ENCODE measurements at places on chromosomes 16 and 17.

DNA sequence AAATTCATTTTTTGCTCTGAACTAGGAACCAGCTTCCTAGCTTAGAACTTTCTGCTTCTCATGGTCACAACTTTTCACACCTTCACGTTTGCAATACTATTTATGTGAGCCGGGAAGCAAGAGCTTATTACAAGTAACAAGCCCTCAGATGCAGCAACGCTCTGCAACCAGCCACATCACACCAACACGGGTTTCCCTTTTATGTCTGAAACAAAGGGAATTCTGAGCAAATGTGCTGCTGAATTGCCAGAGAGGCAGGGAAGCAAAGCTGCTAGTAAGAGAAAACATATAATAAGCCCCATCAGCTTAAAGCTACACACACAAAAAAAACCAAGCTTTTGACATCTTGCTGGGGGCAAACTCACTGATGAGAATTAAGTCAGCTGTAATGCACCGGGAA lies 122.2 kb downstream of the SLC39A11 start:
- DNase-seq = no peak

- DNase-seq = no peak
Observed at GRCh38 chr16:303760-304505, 21.0 kb downstream of the PDIA2 start.

DNA sequence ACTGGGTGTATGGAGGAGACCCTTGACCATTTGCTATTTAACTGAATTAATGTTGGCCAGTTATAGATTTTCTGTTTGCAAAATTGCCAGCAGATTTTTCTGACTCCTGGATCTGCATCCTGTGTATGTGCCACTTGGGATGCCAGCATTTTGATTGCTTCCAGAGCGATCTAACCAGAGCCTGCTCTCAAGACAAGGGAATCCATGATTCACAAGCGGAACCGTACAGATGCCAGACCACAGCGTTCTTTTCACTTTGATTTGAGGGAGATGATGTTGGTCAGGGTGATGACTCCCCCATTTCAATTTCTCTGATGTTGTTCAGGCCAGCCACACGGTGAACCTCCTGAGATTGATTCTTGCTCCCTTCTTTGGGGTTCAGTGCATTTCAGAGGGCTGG lies 228.7 kb downstream of the CDH13 start:
- peak; percentile 56 for DNase-seq

DNA sequence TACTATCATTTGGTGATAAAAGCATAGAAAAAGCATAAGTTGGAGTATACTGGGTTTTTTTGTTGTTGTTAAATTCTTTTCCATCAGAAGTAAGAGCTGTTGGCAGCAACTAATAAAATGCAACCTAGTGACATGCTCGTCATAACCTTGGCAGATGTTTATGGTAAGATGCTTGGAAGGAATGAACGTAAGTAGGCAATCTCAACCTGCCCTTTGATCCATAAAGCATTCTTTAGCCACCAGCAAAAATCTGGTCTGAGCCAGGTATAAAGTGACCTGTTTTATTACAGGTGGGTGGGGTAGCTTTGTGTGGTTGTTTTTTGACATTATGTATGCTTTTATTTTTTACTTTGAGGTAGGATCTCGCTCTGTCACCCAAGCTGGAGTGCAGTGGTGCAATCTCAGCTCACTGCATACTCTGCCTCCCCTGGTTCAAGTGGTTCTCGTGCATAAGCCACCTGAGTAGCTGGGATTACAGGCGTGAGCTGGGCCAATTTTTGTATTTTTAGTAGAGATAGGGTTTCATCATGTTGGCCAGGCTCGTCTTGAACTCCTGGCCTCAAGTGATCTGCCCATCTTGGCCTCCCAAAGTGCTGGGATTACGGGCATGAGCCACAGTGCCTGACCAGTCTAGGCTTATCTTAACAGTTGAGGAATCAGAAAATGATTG lies 22.0 kb downstream of the WSB1 start:
- DNase-seq = no peak

DNA sequence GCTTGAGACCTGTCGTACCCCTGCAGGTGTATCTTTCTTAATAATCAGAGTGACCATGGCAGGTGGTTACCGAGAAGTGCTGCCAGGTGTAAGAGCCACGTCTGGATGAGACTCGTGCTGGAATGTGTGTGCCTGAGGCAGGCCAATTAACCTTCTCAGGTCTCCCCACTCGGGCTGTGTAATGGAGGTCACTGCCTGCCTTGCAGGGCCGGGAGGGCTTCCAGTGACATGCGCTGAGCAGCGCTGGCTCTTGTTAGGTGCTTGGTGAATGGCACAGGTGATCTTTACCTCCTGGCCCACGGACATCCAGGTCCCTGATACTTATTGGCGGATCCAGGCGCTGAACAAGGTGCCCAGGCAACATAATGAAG lies 4.6 kb upstream of the GSE1 start:
- no peak for DNase-seq

- DNase-seq = peak; percentile 61
Observed at GRCh38 chr17:75059369-75060345, 12.6 kb downstream of the KCTD2 start.
